ENCODE measurements at places on chromosomes 3 and 15.
A peak's percentile ranks its signal among the peaks of the same experiment; 100 is the strongest.

DNA sequence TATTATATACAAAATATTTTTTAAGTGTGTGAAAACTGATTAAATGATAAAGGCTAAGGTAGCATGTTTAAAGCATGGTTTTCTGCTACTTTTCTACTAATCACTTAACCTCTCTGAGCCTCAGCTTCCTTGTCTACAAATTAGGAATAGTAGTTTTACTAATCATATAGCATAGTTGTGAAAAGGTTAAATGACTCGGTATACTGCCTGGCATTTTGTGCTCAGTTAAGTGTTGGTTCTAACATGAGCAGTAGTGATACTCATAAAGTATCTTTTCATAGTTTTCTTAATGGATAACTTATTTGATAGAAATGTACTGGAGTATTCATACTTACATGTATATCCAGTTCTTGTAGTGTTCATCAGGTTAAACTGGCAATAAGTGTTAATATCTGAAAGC is 13.6 kb downstream of the RASA2 start:
- no peak for DNase-seq

DNA sequence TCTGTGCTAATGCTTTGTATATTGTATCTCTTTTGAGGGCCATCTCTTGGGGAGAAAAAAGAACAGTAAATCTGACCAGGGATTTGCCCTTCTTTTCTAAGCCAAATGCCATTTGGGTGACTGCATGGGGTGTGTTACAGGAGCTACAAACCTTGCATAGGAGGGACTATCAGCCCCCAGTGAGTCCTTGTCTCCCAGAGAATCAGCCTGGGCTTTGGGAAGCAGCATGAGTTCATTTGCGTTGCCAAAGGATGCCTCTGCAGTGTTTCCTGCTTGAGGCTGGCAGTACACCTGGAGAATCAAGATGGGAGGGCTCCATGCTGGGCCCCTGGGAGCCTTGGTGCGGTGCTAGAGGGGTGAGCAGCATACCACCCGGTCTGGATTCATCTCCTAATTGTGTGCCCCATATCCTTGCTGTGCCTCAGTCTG is 49.6 kb upstream of the POLG start:
- DNase-seq = no peak

- no peak for DNase-seq
These were observed 145.2 kb downstream of the SSR3 start for GRCh38 chr3:156409694-156410093.

DNA sequence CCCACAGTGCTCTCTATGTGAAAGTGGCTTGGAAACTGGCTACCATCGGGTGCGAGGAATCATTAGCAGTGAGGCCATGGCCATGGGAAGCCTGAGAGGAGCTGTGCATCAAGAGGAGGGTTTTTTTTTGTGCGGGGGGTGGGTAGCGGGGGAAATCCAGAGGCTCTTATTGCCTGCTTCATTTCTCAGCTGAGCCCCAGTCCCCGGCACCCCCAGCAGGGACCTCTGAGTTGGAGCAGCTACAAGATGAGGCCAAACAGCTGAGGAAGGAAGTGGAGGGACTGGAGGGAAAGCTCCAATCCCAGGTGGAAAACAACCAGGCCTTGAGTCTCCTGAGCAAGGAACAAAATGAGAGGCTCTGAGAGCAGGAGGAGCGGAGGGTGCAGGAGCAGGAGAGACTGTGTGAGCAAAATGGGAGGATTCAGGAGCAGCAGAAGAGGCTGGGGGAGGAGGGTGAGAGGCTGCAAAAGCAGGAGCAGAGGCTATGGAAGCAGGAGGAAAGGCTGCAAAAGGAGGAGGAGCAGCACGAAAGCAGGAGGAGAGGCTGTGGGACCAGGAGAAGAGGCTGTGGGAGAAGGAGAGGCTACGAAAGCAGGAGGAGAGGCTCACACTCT is 76.7 kb downstream of the ADAMTS7 start:
- DNase-seq = no peak

DNA sequence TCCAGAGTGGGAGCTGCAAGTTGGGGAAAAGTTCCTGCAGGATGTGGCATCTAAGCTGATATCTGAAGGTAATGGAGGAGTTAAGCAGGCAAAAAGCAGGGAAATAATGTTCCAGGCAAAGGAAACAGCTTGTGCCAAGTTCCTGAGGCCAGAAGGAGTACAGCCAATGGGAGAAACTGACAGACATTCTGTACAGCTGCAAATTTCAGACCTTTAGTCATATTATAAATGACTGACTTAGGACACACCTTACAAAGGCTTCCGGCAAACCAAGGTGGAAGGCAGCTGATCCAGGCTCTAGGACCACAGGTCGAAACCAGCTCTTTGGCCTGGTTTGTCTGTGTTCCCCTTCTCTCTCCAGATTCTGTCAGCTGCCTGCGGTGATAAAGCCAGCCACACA is 9.3 kb downstream of the WWTR1 start:
- no peak for DNase-seq

- peak; percentile 50 for DNase-seq
These were observed 2.2 kb downstream of the MAPK6 start for GRCh38 chr15:52021128-52021671.

DNA sequence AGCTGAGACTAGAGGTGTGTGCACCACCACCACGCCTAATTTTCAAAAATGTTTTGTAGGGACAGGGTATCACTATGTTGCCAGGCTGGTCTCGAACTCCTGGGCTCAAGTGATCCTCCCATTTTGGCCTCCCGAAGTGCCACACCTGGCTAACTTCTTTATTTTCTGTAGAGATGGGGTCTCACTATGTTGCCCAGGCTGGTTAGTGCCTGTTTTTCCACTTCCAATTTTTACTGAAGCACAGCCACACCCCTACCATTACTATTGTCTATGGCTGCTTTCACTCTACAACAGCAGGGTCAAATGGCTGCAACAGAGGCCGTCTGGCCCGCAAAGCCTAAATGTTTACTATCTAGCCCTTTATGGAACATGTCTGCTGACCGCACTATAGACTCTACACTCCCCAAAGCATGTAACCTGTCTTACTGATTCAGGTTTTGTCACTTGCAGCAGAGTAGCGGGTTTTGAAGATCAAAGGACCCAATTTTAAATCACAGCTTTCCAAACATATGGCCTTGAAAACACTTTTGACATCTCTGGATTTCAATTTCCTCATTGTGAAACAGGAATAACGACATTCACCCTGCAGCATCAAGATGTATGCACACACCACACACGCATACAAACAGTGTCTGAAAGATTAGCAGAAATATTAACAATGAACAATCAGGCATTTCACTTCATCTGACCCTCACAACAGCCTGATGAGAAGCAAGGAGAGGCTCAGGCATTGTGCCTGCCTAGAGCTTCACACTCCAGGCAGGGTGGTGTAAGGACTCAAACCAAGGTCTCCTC is 46.1 kb downstream of the SCAP start:
- DNase-seq = no peak

- no peak for DNase-seq
These were observed 7.6 kb upstream of the C3orf38 start for GRCh38 chr3:88142094-88142624.

GRCh38 chr3:115615001-115615814 is 8.1 kb upstream of the GAP43 start:
- DNase-seq = no peak

DNA sequence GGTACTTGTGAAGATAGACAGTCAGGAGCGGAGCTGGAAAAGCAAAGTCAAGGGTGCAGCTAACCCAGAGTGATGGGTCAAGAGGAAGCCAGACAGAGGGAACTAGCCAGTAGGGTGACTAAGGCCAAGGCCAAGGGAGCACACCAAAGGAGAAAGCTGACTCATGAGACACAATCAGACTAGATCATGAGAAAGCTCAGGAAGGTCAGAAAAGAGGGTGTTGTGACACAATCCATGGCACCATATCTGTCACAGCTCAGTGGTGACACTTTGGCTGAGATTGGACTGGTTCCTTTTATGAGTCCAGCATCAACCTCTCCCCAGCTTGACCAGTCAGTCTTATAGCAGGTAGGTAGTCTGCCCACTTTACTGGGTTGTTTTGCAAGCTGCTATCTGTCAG is 22.2 kb downstream of the P2RY1 start:
- DNase-seq = no peak

- DNase-seq = no peak
These were observed 115.0 kb upstream of the VEPH1 start for GRCh38 chr3:157618075-157618760.

GRCh38 chr3:184380185-184380626 is 352 bp downstream of the CHRD start:
- DNase-seq = no peak

GRCh38 chr3:12232785-12233300 is 56.0 kb upstream of the PPARG start:
- no peak for DNase-seq

- DNase-seq = no peak
These were observed 33.9 kb upstream of the XCR1 start for GRCh38 chr3:46061108-46061720.

DNA sequence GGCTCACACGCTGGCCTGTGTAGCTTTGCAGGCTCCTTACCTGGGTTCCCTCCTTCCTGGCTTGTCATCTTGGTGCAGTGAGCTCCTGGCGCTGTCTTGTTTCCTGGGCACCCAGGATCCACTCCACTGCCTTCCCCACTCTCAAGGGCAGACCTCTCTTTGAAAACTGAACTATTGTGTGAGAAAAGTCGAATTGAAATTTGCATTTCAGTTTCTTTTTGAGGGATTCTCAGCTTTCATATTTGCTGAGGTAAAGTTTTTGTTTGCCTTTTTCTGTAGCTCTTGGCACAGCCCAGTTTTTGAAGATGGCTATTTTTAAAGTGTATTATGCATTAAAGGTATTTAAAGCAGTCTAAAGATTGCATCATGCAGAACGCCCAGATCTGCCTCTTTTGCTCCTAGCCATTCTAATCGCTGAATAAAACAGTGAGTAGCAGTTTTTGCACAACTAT is 70.1 kb downstream of the CCK start:
- DNase-seq = no peak

DNA sequence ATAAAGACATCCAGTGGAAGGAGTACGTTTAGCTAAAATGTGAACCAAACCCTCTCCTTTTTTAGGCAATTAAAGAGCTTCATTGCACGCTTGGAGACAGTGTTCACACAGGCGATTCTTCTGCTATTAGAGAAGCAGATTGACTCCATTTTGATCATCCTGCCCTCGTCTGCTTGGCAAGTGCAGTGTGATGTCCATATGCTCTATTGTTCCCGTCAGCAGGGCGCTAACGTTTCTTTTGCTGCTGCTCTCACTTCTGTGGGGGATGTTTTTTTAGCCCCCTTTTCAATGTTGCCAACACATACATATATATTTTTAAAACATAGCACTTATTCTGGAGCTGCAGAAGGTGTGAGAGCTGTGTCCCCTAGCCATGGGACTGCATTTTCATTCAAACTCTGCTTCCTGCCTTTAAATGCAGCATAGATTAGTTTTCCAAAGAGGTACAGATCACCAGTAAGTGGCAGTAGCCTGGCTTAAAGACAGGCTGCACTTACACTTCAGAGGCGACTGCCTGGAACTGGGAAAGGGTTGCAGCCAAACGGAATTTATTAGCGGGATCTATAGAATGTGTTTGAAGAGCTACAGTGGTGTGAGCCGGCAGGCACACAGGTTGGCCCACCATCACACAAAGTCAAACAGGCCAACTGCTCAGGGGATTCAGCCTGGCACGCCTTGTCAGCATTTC is 292.6 kb upstream of the DPH6 start:
- no peak for DNase-seq

GRCh38 chr15:70853318-70853972 is 512 bp downstream of the LARP6 start:
- no peak for DNase-seq

DNA sequence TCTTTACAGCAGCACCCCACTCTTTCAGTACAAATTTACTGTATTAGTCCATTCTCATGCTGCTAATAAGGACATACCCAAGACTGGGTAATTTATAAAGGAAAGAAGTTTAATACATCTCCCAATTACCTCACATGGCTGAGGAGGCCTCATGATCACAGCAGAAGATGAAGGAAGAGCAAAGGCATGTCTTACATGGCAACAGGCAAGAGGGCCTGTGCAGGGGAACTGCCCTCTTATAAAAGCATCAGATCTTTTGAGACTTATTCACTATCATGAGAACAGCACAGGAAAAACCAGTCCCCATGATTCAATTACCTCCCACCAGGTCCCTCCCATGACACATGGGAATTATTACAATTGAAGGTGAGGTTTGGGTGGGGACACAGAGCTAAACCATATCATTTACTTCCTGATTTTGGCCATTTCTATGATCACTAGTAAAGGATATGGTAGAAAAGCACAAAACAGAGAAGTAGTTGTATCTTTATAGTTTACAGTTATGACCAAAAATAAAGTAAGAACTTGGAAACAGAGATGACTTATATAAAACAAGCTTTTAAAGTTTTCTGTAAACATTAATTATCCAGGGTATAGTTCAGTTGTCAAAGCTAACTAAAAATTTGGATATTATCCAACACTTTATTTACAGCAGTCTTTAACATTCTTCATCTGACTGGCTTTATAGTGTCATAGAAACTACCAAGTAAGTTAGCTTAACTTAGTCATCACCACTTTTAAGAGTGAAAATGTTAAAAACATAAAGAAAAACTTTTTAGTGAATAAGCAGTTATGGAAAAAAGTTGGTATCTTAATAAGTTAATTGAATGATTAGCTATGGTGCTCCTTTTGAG is 40.2 kb downstream of the P2RY1 start:
- DNase-seq = no peak

DNA sequence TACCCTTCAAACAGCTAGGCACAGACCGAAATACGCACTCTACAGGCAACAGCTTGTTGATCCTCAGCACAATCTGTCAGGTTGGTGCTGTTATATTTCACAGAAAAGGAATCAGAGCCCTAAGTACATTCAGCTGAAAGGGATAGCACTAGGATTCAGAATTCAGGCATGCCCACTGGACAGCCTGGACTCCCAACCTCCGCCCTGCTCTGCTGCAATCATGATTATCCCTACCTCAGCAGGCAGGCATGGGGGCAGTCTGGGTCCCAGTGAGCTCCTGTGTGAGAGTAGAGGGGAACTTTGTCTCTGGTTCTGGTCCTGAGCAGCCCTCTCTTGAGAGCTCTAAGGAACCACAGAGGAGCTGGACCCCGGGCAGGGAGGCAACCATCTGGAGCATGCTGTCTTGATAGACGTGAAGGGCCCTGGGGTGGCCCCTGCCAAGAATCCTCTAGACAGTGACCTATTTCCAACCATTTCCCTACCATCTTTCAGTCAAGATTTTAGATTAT is 23.4 kb upstream of the NOX5 start:
- no peak for DNase-seq

DNA sequence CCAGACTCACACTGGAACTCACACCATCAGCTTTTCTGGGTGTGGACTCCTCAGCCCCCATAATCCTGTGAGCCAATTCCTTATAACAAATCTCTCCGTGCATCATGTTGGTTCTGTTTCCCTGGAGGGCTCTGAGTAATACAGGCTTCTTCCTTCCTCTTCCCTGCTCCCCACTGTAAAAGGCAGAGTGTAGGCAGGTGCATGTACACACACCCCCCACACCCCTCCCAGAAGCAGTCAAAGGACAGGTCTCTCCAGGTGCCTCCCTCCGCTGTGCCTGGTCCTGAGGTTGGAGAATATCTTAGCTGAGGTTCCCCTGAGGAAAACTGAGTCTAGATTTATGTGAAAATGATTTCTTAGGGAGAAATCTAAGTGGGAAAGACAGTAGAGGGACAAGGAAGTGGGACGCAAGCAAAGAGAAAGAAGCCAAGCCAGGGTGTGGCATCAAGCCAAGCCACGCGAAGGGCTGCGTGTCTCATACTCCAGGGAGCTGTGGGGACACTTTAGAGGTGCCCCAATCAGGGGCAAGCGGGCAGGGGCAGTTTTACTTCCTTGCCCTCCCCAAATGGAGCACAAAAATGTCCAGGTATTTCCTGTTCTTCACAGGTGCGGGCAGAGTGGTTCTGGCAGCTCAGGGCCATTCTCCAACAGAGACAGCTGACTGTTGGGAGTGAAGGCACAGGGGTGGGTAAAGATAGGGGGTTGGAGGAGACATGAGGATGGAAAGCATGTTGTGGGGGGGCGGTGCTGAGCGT is 86.6 kb downstream of the HMG20A start:
- DNase-seq = no peak
